A549 treated with ZK216348 at 1 μM for 4 hours (cell line): ENCODE measurements at places on chromosomes 5 and 9. TPM values are rescaled to one million over a fixed set of nuclear protein-coding genes. Genes with fewer than 3 reads are reported as not detected.

GTF3C4 gene
- 15.2 to 20.9 TPM (median 17.4 TPM) in 5 replicates for total RNA-seq

LOX gene
- total RNA-seq = 0.76 to 1.7 TPM (median 1.4 TPM) in 5 replicates

TEX48 gene
- not detected in 5 replicates for total RNA-seq

NUTM2F gene
- total RNA-seq = not detected in 5 replicates

PCDHB9 gene
- not detected in 5 replicates for total RNA-seq

HAVCR2 gene
- 0.20 to 0.70 TPM (median 0.41 TPM) in 5 replicates for total RNA-seq

GM2A gene
- total RNA-seq = 14.0 to 18.3 TPM (median 17.6 TPM) in 5 replicates

NKD2 gene
- 12.5 to 20.1 TPM (median 19.8 TPM) in 5 replicates for total RNA-seq

ZNF879 gene
- total RNA-seq = 0.30 to 0.65 TPM (median 0.63 TPM) in 5 replicates

SLC2A6 gene
- total RNA-seq = 10.1 to 24.1 TPM (median 22.3 TPM) in 5 replicates

ADCY2 gene
- total RNA-seq = not detected in 5 replicates
